Placental epithelial cell (primary cell): ENCODE measurements at places on chromosomes 1 and 21. TPM values are rescaled to one million over a fixed set of nuclear protein-coding genes. Genes with fewer than 3 reads are reported as not detected.

CHIA gene
- under 0.01 and 0.11 TPM in 2 replicates for total RNA-seq

LCE1C gene
- not detected in 2 replicates for total RNA-seq

ESPN gene
- under 0.01 TPM in 1 of 2 replicates, not detected in the other for total RNA-seq

CDC20 gene
- total RNA-seq: 6.7 and 33.5 TPM in 2 replicates

MAN1C1 gene
- 0.11 and 0.79 TPM in 2 replicates for total RNA-seq

TMEM50A gene
- 68.3 and 104 TPM in 2 replicates for total RNA-seq
